ENCODE measurements at places on chromosomes 16 and 17. TPM values are rescaled to one million over a fixed set of nuclear protein-coding genes. Genes with fewer than 3 reads are reported as not detected.
A peak's percentile ranks its signal among the peaks of the same experiment; 100 is the strongest.

DNA sequence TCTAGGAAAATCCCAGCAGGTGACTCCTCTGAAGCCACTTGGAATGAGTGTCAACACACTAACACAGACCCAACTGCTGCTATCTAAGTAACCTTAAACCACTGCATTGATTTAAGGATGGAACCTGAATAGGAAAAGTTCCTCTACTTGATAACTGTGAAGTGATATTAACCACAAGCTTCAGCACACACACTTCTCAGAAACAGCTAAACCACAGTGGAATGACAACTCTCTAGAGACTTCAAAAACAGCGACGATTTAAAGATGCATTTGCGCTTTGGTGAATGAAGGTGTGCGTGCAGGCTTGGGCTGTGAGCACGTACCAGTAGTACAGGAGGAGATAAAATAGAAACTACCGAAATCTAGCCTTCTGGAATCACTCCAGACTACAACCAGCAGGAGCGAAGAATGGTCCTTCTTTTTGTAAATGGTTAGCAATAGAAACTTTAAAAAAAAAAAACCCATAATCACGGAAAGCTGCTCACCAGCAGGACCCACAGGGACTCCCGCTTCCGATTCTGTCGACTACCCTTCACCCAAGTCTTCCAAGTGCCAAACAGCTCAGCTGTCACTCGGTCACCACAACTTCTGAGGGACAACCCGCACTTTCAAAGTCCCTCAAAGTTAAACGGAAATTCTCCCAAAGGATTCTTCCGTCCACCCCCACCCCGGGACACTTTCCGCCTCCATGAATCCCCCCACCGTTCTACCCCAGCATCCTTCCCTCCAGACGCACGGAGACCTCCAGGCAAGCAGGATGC is 137.7 kb upstream of the CORO6 start:
- DNase-seq = no peak

AIPL1 gene
- polyA plus RNA-seq = not detected

DNA sequence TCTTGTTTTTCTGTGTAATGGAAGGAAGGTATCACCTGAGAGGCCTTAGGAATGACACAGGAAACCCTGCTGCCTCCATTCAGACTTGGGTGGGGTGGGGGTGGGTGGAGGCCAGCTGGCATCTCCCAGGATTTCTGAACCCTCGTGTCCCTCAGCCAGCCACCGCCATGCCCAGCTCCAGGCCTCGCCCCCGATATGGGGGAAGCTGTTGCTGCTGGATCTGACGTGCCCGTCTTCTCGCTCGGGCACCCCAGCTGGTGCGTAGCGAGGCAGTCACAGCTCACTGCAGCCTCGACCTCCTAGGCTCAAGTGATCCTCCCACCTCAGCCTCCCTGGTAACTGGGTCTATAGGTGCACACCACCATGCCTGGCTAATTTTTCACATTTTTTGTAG is 220.0 kb upstream of the CHMP6 start:
- DNase-seq = no peak

- no peak for DNase-seq
Observed at GRCh38 chr17:58377661-58378060, 25.7 kb upstream of the SUPT4H1 start.

CCL17 gene
- not detected for polyA plus RNA-seq

NDRG4 gene
- polyA plus RNA-seq = 29.0 TPM

TP53TG3D gene
- polyA plus RNA-seq = not detected

TSPOAP1 gene
- polyA plus RNA-seq = 1.5 TPM

- no peak for DNase-seq
Observed at GRCh38 chr17:40499551-40500189, 1.8 kb downstream of the TNS4 start.

RNF112 gene
- 4.5 TPM for polyA plus RNA-seq

DNA sequence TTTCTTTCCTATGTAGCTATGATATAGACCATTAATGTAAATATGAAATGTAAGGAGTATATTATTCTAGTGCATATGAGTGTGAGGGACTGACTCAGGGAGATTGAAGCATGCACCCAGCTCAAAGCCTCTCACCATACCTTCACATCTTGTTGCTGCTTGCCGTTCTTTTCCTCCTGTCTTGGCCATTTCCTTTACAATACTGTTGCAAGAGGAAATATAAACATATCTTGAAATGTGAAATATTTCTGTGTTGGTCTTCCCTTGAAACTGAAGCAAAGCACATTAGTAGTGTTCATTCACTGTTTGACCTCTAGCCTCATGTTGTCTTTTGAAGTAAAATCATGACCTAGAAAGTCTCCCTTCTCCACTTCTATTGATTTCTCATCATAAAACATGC is 46.6 kb downstream of the PHKB start:
- no peak for DNase-seq

MPV17L gene
- polyA plus RNA-seq = 0.11 TPM

- DNase-seq = no peak
Observed at GRCh38 chr16:56886296-56886695, 21.3 kb downstream of the SLC12A3 start.

DNA sequence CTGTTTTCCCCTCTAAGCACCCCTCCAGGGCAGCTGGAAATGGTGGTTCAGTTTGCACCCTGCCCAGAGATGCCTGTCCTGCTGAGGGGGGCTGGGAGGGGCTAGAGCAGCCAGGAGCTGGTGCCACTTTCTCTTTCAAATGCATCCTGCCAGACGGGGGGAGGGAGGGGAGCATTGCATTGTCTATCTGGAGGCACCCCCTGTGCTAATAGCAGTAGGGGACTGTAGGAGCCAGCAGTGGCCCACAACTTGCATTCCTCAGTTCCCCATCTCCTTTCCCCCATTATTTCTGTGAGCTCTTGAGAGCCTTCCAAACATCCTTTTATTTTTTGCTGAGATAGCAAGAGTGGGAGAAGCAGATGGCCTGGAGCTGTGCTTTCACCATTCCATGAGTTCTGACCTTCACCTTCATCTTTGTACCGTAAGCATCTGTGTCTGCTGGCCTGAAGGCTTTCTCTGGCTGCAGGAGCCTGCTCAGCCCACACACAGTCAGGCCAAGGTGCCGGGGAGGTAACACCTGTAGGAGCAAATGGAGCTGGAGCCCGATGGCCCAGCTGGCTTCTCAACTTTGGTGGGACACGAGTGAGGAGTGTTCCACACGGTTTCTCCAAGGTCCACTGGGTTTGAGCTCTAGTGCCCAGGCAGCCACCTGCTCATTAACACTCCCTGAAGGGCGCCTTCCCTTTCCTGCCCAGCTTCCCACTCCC is 5.2 kb downstream of the WFDC1 start:
- no peak for DNase-seq

DNA sequence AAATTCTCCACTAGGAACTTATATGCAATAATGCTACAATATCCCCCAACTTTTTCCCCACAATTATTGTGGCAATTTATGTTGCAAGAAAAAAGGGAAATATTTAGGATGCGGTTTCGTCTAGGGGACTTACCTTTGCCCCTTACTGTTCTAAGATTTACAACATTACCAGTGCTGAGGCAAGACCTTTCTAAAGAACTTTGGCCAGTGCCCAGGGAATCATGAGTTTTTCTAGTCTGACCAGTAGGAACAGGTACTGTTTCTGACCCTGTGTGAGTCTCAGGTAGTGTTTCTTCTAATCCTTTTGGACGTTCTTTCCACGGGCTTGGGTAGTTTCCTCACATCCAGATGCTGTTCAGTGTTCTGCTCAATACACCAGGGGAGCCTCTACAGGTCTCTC is 373.7 kb downstream of the HAPSTR1 start:
- no peak for DNase-seq

QPRT gene
- polyA plus RNA-seq = 16.0 TPM

DDX28 gene
- 8.1 TPM for polyA plus RNA-seq

GRCh38 chr16:87333101-87333500 is 15.9 kb upstream of the C16orf95 start:
- DNase-seq = no peak

- no peak for DNase-seq
Observed at GRCh38 chr16:797120-797420, 3.5 kb downstream of the GNG13 start.

DNAH3 gene
- not detected for polyA plus RNA-seq

RAMP2 gene
- polyA plus RNA-seq = 1.4 TPM

- no peak for DNase-seq
Observed at GRCh38 chr16:85557083-85557970, 55.8 kb upstream of the GSE1 start.

CCL4L2 gene
- not detected for polyA plus RNA-seq

BRICD5 gene
- 0.26 TPM for polyA plus RNA-seq

GRCh38 chr17:68029512-68030215 is 5.9 kb upstream of the KPNA2 start:
- DNase-seq = no peak

GRCh38 chr17:2853283-2854142 is 57.3 kb downstream of the RAP1GAP2 start:
- no peak for DNase-seq

- DNase-seq = no peak
Observed at GRCh38 chr17:14198013-14198412, 38.6 kb downstream of the CDRT15 start.

GRCh38 chr16:12339686-12340085 is 363.2 kb downstream of the SNX29 start:
- peak; percentile 16 for DNase-seq

AOC2 gene
- 0.16 TPM for polyA plus RNA-seq

DNA sequence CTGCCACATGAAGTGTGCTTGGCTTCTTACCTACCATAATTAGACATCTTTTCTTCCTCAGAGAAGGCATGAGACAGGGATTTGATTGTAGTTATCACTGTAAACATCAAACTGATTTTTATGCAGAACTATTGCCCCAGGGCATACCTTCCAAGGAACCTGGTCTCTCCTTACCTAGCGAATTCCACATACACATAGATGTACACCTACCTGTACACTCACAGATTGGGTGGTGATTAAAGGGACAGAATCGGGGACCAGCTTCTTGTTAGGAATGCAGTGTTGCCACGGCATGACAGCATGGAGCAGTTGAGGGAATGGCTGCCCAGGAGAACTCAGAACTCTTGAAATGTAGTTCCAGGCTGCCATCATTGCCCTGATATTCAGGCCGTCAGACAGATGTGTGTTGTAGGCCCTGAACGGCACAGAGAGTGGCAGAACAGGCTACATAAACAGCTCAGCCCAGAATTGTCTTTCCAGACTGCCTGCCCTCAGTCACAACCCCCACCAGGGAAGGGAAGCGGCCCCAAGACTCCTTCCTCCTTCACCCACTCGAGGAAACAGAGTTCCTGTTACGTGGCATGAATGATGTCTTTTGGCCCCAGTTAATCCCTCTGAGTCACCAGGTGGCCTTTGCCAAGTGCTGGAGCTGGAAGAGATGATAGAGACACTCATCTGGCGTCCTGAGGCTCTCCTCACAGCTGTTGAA is 17.8 kb upstream of the NAGLU start:
- peak; percentile 94 for DNase-seq

TMEM208 gene
- polyA plus RNA-seq = 46.8 TPM

- no peak for DNase-seq
Observed at GRCh38 chr16:66598111-66598510, 6.4 kb upstream of the CMTM3 start.

DNA sequence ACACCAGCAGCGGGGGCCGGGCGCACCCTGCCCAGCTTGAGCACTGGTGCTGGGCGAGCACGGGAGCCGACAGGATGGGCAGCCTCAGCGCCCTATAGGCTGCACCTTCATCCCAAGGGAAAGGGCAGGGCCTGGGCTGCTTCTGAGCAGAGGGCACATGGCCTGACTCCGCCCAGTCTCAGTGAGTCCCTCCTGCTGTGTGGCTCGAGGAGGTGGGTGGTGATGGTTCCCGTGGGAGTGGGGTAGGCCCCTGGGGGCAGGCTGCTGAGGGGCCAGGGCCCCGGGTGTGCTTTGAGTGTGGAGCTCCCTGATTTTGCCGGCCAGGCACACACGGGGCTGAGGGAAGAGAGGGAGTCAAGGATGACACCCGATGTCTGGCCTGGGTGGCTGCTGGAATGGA is 37.9 kb downstream of the TSC2 start:
- no peak for DNase-seq

TEKT5 gene
- 0.15 TPM for polyA plus RNA-seq

GRCh38 chr17:71632328-71632727 is 488.5 kb upstream of the SOX9 start:
- no peak for DNase-seq

DNA sequence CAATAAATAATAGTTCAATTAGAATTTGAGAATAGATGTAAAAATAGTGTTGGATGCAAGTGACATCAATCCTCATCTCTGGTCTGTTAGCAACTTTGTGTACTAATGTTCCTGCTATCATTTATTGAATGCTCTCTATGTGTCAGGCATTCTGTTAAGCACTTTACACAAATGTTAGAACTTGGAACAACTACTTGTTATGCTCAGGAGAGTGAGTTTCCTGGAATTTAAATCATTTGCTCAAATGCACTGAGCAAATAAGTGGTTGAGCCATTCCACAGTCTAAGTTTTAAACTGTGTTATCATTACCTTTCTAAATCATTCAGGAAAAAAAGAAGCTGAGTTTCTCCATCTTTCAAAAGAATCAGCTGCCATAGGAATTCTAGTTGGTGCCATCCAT is 1327.3 kb upstream of the GOT2 start:
- no peak for DNase-seq

CDH13 gene
- polyA plus RNA-seq = 54.8 TPM

ADAM11 gene
- 0.37 TPM for polyA plus RNA-seq

DNA sequence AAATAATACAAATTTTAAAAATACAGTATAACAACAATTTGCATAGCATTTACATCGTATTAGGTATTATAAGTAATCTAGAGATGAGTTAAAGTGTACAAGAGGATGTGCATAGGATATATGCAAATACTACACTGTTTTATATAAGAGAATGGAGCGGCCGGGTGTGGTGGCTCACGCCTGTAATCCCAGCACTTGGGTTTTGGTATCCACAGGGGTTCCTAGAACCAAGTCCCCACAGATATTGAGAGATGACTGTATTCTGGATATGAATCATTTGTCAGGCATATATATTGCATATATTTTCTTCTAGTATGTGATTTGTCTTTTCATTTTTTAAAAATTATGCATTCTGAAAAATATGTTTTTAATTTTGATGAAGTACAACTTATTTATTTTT is 77.5 kb upstream of the MSI2 start:
- no peak for DNase-seq

GRCh38 chr17:65799454-65799853 is 238.0 kb upstream of the AXIN2 start:
- DNase-seq = no peak

- DNase-seq = no peak
Observed at GRCh38 chr16:35745821-35746248, 2286.4 kb downstream of the TP53TG3F start.

MAF gene
- polyA plus RNA-seq = 0.07 TPM

SSTR5 gene
- polyA plus RNA-seq = not detected

- no peak for DNase-seq
Observed at GRCh38 chr17:80793851-80794267, 197.8 kb upstream of the CHMP6 start.

GRCh38 chr17:44321246-44322120 is 3.1 kb downstream of the SLC25A39 start:
- DNase-seq = no peak
